ENCODE measurements at places on chromosomes 3 and 15. TPM values are rescaled to one million over a fixed set of nuclear protein-coding genes. Genes with fewer than 3 reads are reported as not detected.

Gene NMB
- 29.7 TPM for polyA plus RNA-seq

Gene NMNAT3
- polyA plus RNA-seq: 12.1 TPM

Gene MANF
- polyA plus RNA-seq: 95.3 TPM

Gene ANKRD34C
- 0.48 TPM for polyA plus RNA-seq

Gene CILP
- polyA plus RNA-seq: 0.87 TPM

Gene CD276
- polyA plus RNA-seq: 110 TPM

Gene CCDC33
- polyA plus RNA-seq: 2.3 TPM

Gene CACNA2D2
- polyA plus RNA-seq: 59.2 TPM

Gene SLC9C1
- polyA plus RNA-seq: 0.40 TPM

Gene KCNMB2
- 15.3 TPM for polyA plus RNA-seq

Gene CFAP92
- polyA plus RNA-seq: 3.5 TPM

Gene DNAH1
- 12.9 TPM for polyA plus RNA-seq

Gene ACSBG1
- polyA plus RNA-seq: 43.0 TPM

Gene CIDEC
- 0.24 TPM for polyA plus RNA-seq

GRCh38 chr3:88775026-88775690, 332.3 kb upstream of the EPHA3 start:
- DNase-seq: no peak

GRCh38 chr3:117921411-117921810, 1113.2 kb downstream of the IGSF11 start:
- DNase-seq: no peak

GRCh38 chr3:11060500-11061251, 68.1 kb downstream of the SLC6A1 start:
- DNase-seq: no peak

DNA sequence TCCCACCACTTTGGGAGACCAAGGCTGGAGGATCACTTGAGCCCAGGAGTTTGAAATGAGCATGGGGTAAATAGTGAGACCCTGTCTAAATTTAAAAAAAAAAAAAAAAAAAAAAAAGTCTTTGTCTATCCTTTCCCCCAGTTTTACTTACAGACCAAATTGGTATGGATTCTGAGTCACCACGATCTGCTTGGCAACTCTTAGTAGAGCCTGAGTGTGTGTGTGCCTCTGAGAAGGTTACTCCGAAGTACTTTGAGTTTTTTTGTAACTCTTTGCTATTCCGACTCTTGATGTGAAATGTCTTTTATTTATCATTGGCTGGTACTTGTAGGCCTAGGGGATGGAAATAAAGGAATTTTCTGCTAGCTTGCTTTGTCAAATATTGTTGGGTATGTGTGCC, 63.3 kb downstream of the RBM6 start:
- DNase-seq: no peak

- no peak for DNase-seq
Measured at GRCh38 chr3:189808246-189809007, 177.2 kb downstream of the TP63 start.

DNA sequence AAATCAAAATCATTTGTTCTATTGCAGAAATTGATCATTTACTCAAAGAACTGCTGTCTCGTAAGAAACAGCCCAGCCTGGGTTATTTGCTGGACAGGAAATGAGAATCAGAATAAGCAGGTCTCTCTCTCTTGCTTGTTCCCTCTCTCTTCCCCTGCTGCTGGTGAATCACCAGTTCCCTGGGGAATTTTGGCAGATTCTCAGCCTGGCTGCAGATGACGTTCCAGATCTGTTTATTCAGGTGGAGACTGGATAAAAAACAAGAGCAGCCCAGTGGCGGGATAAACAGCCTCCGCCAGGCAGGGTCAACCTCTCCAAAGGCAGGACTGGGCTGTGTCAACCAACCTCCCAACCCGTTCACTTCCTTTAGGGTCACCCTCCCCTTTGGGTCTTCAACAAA, 72.1 kb downstream of the LRIG1 start:
- no peak for DNase-seq

DNA sequence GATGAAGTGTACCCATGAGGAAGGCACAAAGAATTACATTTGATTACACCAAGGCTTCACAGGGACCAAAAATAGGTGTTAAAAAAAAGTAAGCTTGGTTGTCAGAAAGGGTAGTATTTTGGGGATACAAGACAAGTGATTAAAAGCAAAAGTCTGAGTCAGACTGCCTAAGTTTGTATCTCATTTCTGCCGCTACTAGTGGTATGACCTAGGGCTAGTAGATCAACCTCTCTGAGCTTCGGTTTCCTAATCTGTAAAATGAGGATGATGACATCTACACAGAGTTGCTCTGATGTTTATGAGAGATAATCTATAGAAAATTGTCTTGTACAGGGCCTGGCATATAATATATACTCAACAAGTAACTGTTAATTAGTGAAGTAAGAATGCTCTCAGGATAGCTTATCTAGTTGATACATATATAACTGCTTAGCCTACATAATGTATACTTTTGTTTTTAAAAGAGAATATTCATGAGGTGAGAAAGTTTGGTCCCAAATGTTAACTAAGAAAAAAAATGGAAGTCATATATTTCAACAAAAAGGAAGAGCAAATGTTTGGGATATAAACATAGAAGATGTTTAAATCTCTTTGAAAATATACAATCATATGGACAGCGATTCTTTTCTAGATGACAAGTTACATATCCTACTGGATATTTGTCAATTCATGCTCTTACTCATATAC, 163.0 kb upstream of the SLC2A2 start:
- no peak for DNase-seq

DNA sequence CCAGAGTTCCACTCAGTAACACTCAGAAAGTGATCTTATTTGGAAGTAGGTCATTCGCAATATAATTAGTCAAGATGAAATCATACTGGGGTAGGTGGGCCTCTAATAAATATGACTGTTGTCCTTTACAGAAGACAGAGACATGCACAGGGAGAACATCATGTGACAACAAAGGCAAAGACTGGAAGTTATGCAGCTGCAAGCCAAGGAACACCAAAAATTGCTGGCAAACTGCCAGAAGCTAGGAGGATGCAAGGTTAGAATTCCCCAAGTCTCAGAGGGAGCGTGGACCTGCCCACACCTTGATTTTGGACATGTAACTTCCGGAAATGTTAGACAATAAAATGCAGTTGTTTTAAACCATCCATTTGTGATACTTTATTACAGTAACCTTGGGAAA, 471.5 kb upstream of the AGTR1 start:
- no peak for DNase-seq

DNA sequence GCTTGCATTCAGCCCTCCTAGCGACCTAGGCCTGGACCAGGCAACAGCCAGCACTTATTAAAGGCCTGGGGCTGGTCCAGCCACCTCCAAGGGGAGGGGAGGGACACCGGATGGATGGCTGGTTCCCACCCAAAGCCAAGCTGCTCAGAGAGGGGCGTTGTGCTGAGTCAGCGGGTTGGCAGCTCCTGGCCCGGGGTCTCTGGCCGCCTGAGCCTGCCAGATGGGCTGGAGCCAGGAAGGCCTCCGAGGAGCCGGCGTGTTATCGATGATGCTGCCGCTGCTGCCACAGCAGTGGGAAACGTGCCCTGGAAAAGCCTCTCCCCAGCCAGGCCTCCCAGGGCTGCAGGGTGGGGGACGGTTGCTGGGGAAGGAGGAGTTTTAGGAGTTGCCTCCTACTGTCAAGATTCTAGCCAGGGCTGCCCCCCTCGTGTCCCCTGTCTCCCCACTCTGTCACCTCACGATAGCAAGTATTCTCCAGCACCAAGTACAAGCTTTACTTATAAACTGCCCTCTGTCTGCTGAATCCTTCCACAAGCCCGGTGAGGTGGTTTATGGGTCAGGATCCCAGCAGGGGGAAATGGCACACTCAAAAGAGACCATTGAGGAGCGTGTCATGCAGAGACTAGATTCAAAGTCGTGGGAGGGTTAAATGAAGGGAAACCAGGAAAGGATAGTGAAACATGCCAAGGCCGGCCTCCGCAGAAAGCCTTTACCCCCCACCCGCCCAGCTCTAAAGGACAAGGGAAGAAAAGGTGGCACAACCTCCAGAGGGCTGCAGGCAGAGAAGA, 43.2 kb upstream of the TSEN2 start:
- DNase-seq: peak; percentile 27

DNA sequence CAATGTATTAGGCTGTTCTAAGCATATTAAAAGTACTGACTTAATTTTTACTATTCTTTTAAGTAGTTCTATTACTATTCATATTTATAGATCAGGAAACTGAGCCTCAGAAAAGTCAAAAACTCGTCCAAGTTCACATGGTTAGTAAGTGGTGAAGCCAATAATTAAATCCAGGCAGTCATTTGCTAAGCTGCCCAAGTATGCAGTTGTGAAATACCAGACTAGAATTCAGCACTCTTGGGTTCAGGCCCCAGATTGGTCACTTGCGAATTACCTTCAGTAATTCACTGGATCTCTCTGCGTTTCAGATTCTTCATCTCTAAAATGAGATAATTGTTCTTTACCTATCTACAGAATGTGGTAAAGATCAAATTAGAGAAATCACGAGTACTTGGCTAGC, 161.9 kb upstream of the CADPS start:
- no peak for DNase-seq

DNA sequence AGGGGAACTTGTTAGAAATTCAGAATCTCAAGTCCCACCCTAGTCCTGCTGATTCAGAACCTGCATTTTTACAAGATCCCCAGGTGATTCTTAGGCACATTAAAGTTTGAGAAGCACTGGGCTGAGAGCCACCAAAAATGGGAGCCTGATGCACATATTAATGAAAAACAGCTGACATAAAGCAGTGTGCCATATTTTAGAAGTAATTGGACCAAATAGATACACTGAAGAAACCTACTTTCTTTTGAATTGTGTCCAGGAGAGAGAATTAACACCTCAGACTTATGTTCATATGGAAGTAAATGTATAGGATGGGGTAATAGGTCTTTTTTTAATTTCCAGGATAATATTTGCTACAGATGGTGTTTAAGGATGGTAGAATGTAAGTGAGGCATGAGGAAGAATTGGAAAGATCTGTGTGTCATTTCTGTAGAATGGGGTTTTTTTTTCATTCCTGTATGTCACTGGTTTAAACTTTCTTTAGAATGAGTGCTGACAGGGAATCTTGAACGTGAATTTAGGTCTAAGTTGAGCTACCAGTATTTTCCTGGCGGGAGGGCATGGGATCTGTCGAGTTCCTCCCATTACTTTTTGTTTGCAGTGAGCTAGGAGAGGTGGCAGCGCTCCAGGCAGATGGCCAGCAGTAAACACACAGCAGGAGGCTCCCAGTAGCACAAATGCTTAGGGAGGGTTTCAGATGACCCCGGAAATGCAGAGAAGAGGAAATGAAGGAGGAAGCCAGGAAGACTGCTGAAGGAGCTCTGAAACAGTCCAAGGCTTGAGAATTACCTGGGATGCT, 185.6 kb downstream of the PLCL2 start:
- DNase-seq: peak; percentile 53

GRCh38 chr3:106343811-106344210, 475.0 kb upstream of the CBLB start:
- no peak for DNase-seq

DNA sequence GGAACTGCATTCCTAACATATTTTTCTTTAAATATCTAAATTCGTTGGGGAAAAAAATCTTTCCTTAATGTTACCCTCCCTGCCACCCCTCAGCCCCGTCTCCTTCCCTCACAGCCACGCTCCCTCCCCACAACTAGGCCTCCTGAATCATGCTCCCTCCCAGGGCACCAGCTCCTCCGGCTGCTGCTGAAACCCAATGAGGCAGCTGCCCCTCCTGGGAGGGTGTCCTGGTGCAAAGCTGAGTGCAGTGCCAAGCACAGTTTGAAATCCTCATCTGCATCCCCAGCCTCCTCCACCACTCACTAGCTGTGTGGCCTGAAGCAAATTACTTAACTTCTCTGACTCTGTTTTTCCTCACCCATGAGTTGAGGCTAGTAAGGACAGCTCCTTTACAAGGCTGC, 2.7 kb upstream of the NR2E3 start:
- no peak for DNase-seq

DNA sequence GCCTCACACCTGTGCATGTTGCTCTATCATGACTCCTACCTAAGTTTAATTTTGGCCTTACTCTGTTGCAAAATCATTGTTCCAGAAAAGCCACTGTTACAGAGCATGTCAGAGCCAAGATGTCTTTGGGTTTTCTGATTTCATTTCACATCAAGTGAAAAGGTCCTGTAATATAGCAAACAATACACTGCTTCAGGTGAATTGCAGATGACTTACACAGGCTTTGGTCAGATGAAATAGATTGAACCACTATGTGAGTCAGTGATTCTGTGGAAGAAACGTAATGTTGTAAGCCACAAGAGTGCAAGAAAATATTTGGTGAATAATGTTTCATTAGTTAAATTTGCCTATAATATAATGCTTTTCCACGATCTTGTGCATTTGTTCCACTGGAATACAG, 22.7 kb downstream of the EBLN2 start:
- no peak for DNase-seq

- DNase-seq: no peak
Measured at GRCh38 chr3:174777813-174778212, 81.3 kb upstream of the NAALADL2 start.

DNA sequence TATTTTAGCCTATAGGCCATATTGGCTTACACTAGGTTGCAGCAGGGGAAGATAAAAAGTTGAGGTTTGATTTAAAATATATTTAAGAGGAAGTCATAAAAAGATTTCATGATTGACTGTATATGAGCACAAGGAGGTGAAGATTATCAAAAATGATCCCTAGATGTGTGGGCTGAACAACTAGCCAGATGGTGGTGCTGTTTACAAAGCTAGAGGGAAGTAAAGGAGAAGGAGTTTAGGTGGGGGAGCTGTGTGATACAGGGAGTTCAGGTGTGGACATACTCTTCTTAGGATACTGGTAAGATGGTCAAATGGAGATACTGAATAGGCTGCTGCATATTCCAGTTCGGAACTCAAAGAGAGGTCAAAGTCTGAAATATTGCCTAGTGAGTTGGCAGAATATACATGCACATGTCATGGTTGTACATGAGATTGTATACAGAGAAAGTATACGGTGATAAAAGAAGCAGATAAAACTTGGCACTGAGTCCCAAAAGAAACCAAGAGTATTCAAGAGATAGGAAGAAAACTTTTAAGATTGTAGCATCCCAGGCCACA, 727.8 kb downstream of the NLGN1 start:
- DNase-seq: no peak

- no peak for DNase-seq
Measured at GRCh38 chr3:48930590-48930989, 11.9 kb downstream of the ARIH2 start.

- DNase-seq: peak; percentile 16
Measured at GRCh38 chr3:137771401-137772213, 7.5 kb downstream of the SOX14 start.

GRCh38 chr15:90054618-90055097, 47.6 kb downstream of the IDH2 start:
- no peak for DNase-seq

GRCh38 chr3:123294296-123294938, 92.7 kb downstream of the SEC22A start:
- no peak for DNase-seq

GRCh38 chr3:156148345-156148945, 28.1 kb downstream of the KCNAB1 start:
- no peak for DNase-seq

DNA sequence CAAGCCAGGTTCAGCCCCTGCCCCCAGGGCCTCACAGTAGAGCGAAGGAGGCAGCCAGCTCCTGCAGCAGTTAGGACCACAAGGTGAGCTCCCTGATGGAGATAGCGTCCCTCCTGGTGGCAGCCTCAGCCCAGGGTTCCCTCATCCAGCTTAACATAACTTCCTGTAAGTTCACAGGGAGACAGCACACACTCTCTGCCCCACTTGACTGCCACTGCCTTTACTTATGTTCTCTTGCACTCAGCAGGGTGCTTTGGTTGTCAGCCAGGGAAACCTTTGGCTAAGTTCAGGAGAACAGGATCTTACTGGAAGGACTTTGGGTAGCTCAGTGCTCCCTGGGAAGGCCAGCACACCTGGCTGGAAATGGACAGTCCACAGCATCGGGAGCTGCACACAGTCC, 10.9 kb downstream of the KBTBD13 start:
- DNase-seq: no peak

GRCh38 chr3:183193762-183194689, 31.5 kb upstream of the LAMP3 start:
- DNase-seq: no peak
